Sigmoid colon (tissue), 7 donors: ENCODE measurements at places on chromosomes 11 and 22. TPM values are rescaled to one million over a fixed set of nuclear protein-coding genes. Genes with fewer than 3 reads are reported as not detected.

HBG2 gene
- not detected for total RNA-seq

APLNR gene
- total RNA-seq: 0.54 TPM

SUSD2 gene
- total RNA-seq: 4.6 TPM

BATF2 gene
- 4.7 TPM for total RNA-seq

OR10A2 gene
- total RNA-seq: not detected

RASD2 gene
- 22.8 TPM for total RNA-seq

A4GALT gene
- total RNA-seq: 23.5 TPM
